IMR-90 (cell line): ENCODE measurements at places on chromosomes 11 and 22.

- no peak for DNase-seq
Observed at GRCh38 chr11:72782081-72782920, 11.5 kb downstream of the STARD10 start.

DNA sequence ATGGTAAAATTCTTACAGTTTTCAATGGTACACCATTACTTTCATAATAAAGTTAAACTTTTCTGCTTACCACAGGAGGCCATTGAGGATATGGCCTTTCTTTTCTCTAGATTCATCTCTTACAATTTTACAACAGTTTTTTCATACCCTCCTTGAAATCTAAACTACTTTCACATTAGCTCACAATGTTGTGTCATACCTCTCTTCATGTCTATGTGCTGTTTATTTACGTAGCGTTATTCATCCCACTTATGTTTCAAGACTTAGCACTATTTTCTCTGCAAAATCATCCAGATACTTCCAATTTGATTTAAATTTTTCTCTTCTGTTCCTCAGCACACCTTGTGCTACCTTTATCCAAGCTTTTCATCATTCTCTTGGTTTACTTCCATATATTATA lies 123.3 kb downstream of the METTL15 start:
- peak; percentile 90 for DNase-seq

GRCh38 chr11:12599408-12600143 lies 74.6 kb upstream of the TEAD1 start:
- no peak for DNase-seq

DNA sequence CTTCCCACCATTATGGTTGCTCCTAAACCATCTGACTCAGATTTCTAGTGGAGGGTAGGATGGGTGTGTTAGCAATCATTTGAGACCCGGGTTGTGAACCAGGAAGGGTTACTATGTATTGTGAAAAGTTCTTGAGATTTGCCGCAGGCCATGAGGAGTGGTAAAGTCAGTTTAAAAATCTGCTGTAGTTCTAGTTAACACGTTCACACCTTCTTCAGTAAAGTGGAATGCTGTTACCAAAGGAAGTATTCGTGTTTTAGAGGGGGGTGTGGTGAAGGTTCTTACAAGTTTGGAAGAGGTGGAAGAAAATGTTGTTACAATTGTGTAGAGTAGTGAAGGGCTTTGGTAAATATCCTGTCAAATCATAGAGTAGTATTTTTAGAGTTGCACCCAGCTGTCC lies 2.6 kb downstream of the MTMR3 start:
- DNase-seq: no peak

- no peak for DNase-seq
Observed at GRCh38 chr11:65542738-65543390, 15.3 kb downstream of the LTBP3 start.
